ENCODE measurements at places on chromosomes 1 and 21.

DNA sequence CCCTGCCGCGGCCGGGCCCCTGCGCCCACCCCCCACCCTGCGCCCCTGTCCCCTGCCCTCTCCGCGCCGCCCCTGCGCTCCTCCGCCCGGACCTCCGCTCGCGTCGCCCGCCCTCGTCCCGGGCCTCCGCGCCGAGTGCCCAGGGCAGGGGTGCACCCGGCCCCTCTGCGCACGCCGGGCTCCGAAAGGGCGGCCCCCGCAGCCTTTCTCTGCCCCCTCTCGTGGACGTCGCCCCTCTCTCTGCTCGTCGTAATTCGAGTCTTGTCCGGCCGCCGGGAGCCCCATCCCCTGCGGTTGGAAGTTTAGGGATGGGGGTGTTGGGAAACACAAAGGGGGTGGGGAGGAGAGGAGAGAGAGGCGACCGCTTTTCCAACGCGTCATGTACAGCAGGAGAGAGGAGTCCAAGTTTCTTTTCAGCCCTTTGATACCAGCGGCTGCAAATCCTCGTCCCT lies 407 bp downstream of the GALNT2 start:
- no peak for DNase-seq

GRCh38 chr1:43152866-43153265 lies 19.2 kb downstream of the EBNA1BP2 start:
- DNase-seq: no peak

- no peak for DNase-seq
These were observed 1.7 kb downstream of the TNFSF4 start for GRCh38 chr1:173205146-173206051.

DNA sequence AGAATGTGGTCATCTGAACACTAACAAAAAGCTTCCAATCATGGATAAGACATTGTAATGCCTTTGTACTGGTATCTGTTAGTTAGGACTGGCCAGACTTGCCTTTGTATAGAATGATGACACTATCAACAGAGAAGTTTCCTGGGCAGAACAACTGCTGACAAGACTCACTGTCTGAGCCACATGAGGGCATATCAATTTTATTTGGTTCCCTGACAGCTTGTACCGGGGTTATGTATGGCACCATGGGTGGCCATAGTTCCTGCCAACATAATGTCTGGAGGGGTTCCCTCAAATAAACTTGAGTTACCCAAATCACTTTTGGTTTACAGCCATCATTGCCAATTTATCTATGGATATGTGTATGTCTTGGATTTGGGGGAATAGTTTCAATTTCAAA lies 13.6 kb upstream of the H3-3A start:
- DNase-seq: no peak

- DNase-seq: no peak
These were observed 197.2 kb downstream of the ADSS2 start for GRCh38 chr1:244254467-244254866.

- DNase-seq: no peak
These were observed 17.7 kb downstream of the NEXN start for GRCh38 chr1:77906019-77906545.

DNA sequence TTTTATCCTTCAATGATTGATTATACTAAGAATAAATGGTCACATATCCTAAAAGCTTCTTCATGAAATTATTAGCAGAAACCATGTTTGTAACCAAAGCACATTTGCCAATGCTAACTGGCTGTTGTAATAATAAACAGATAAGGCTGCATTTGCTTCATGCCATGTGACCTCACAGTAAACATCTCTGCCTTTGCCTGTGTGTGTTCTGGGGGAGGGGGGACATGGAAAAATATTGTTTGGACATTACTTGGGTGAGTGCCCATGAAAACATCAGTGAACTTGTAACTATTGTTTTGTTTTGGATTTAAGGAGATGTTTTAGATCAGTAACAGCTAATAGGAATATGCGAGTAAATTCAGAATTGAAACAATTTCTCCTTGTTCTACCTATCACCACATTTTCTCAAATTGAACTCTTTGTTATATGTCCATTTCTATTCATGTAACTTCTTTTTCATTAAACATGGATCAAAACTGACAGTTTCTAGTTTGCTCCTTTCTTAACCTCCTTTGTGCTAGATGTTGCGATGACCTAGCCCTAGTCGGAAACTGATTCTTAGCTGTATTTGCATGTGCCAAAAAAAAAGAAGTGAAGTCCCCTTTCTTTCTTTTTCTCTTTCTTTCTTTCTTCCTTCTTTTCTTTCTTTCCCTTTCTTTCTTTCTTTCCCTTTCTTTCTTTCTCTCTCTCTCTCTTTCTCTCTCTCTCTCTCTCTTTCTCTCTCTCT lies 45.1 kb downstream of the MAP3K7CL start:
- DNase-seq: peak; percentile 88

GRCh38 chr1:4797016-4797410 lies 142.6 kb downstream of the AJAP1 start:
- no peak for DNase-seq

GRCh38 chr1:77539519-77540142 lies 142.8 kb downstream of the ZZZ3 start:
- peak; percentile 57 for DNase-seq

DNA sequence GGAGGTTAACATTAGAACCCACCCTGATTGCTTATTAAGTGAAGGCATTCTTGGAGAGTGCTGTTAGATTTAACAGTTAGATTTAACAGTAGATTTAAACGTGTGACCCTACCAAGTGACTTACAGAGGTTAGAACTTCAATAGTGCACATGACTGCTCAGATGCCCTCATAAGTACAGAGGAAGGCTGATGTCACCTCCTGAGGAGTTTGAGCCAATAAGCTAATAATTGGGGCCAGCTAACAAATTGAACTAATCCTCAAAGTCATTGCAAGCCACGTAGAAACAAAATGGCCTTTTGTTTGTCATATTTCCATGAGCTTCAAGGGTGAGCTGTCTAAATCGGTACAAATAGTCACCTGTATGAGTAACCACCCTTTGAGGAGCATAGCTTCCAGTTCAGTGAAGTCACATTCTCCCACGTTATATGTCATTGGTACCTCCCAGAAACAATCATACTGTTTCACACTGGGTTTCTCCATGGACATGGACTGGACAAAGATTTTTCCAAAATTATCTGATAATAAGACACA lies 11.7 kb downstream of the AVPR1B start:
- no peak for DNase-seq

DNA sequence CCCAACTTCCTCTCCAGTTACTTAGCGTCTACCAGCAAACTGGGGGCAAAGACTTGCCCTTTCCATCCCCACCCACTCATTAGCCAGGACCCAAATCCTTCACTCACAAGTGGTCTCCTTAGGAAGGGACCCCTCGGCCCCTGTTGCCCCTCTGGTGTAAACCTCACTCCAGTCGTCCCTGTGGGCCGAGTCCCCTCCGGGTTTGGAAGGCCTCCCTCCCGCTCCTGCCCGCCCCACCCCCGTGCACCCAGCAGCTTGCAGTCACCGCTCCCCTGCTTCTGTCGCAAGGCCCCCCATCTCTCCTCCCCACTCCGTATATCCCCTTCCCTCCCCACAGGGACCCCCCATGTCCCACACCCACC lies 1.2 kb downstream of the EFHD2 start:
- DNase-seq: no peak

- DNase-seq: no peak
These were observed 44.3 kb upstream of the ADARB1 start for GRCh38 chr21:45029948-45030681.

DNA sequence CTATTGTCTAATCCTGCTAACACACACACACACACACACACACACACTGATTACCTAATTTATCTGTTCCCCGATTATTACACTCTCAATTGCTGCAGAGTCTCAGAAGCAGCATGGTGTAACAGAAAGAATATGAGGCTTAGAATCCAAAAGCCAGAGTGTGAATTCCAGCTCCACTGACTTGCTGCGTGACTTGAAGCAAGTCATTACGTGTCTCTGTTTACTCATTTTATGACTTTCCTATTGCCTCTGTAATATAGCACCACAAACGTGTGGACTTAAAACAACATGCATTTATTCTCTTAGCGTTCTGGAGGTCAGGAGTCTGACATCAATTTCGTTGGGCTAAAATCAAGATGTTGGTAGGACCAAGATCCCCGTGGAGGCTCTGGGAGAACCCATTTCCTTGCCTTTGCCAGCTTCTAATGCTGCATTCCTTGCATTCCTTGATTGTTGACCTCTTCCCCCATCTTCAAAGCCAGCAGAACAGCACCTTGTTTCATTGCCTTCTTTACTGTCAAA lies 55.9 kb upstream of the ATP5PO start:
- no peak for DNase-seq

DNA sequence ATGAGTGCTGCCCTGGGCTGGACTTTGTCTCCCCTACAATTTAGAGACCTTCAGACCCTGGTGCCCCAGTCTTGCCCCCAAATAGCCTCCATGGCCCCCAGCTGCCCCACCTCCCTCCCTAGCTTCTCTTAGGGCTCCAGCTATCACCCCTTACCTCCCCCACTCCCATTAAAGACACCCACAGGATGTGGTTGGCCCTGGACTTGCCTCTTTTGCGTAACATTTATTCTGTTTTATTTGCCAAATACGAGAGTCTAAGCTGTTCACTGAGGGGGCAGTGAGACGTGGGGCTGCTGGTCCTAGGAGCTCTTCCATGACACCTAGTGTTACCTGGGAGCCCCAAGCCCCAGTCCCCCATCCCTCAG lies 4.5 kb downstream of the ZC3H12A start:
- DNase-seq: no peak

DNA sequence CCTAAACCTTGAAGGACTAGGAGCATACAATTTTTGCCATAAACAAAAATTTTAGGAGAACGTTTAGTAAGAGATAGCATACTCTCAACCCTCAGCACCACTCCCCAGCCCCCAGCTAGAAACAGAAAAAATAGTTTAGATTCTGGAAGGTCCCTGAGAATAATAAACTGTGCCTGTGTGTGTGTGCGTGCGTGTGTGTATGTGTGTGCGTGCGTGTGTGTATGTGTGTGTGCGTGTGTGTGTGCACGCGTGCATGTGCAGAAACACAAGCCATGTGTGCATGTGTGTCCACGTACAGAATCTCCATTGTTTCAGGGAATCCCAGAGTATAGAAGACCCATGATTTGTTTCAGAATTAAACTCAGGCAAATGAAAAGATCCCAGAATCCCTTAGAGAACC lies 62.6 kb downstream of the CASQ2 start:
- DNase-seq: no peak

- no peak for DNase-seq
These were observed 18.8 kb downstream of the NEK7 start for GRCh38 chr1:198175423-198176170.

DNA sequence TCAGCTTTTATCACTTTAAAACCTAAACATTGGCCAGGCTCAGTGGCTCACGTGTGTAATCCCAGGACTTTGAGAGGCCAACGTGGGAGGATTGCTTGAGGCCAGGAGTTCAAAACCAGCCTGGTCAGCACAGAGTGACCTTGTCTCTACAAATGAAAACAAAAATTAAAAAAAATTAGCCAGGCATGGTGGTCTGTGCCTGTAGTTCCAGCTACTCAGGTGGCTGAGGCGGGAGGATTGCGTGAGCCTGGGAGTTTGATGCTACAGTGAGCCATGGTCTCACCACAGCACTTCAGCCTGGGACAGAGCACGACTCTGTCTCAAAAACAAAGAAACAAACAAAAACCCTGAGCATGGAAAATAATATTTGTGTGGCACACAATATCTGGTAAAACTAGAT lies 143.5 kb upstream of the HNRNPU start:
- DNase-seq: no peak

DNA sequence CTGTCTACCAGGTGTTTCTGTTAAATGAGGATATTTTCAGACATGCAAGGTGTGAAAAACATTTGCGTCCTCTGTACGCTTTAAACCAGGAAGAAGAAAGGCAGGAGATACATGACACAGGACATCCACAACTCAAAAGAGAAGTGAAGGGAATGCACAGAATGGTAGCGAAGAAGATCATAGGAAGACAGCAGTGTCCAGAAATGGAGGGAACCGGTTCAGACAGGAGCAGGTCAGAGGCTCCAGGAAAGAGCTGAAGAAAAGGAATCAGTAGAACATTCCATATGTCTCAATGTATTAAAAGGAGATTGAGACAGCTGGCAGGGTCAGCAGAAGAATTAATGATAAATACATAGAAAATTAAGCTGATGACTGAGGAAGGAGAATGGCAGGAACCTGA lies 190.9 kb downstream of the CDC7 start:
- no peak for DNase-seq

DNA sequence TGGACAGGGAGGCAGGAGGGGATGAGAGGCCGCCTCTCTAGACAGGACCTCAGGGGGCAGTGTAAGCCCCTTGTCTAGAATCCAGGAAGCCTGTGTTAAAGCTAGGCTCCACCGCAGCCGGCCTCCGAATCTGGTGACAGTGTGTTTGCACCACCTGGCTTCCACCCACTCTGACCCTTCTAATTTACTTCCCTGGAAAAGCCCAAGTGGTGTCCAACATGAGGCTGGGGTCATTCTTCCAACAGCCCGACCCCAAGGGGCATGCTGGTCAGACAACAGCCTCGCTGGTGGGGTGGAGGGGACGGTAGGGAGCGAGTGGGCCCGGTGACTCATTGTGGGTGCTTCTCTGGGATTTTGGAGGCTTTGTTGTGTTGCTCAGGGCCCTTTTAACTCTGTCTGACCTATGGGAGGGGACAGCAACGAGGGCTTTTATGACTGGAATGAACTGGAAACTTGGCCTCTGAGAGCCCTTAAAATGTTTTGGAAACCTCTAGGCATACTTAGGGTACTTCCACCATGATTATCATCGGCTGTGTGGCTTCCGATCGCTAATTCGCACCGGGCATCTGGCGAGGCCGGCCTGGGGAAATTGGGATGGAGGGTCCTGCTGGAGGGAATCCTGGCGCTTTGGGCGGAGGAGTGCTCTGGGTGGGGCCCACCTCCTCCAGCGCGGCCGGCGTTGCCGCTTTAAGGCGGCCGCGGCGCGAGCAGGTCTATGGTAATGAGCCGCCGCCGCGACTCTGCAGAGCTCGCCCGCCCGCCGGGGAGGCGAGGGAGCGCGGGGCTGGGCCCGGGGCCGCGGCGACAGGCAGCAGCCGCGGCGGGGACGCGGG lies at the start of gene CELSR2:
Gene CELSR2 (plus strand): TSS at position 743 of the 833 bp plus-strand sequence. CDS start 541 bp downstream, outside the sequence.
- DNase-seq: no peak

GRCh38 chr21:28018741-28019669 lies 973.7 kb downstream of the LTN1 start:
- DNase-seq: peak; percentile 20

GRCh38 chr21:14913638-14914037 lies 151.2 kb downstream of the NRIP1 start:
- no peak for DNase-seq

Data from brain pericyte (primary cell).